ENCODE measurements at places on chromosomes 1 and 21.
A peak's percentile ranks its signal among the peaks of the same experiment; 100 is the strongest.

DNA sequence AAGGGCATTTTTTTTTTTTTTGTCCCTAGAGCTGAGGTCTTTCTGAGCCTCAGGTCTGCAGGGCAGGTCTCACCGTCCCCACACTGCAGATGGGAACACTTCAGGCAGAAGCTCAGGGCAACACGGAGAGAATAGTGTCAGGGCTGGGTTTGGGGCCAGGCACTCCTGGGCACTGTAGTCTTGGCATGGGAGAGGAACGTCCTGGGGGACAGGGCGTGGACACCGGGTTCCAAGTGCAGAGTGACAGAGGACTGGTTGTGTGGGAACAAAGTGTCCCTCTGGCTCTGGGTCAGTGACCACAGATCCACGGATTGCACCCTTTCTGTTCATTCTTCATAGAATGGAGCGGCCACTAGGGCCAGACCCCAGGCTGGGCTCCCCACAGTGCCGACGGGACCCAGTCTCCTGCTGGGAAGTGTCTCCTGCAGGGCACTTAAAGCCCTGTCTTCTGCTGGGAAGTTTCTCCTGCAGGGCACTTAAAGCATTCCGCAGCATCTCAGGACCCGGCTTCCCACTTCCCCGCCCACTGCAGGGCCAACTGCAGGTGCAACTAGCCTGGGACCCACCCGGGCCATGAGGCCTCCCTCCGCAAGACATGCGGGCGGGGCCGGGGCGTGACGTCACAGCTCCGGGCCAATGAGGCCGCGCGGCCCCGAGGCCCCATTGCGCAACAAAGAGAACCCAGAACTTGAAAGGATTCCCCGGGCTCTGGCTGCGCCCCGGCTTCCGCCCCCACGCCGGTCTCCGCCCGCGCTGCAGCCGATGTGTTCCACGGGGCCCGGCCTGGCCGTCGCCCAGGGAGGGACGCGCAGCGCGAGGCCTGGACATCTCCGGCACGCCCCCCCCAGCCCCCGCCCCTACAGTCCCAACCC is 1.2 kb downstream of the GPR153 start:
- peak; percentile 71 for DNase-seq

- DNase-seq, result no peak
Measured at GRCh38 chr1:151549199-151549598, 9.1 kb downstream of the TUFT1 start.

GRCh38 chr1:6033986-6034749 is 11.5 kb upstream of the KCNAB2 start:
- DNase-seq, result peak; percentile 42

DNA sequence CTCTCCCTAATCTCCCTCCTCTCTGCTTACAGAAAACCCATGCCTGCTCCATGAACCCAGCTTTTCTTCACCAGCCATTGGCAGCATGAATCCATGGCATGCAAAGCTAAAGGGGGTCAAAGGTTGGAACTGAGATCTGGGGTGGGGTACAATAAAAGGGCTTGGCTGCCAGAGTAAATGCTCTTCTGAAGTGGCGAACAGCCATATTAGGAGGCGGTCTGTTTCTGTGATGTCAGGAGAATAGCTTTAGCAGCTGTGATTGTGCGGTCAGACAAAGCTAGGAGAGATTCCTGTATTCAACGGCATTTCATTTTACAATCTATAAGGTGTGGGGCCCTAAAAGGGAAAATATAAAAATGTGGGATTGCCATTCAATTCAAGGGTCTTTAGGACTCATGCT is 71.7 kb upstream of the TMPRSS2 start:
- no peak for DNase-seq
